ENCODE measurements at places on chromosomes 12 and 14.

DNA sequence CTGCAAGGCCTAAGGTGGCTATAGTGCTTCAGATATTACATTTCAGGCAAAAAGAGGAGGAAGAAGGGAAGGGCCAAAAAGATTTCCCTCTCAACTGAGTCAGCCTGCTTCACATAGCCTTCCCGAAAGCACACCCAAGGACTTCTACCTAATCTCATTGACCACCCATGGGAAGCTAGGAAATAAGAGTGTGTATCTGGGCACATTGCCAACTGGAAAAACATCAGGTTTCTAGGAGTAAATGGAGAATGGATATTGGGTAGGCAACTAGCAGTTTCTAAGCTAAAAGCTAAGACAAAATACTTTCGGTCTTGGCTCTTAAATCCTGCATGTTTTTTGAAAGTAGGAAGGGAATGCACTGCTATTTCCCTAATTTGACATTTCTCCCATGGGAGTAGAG lies 221.7 kb upstream of the GRIP1 start:
- no peak for DNase-seq

GRCh38 chr12:109446869-109447268 lies 30.2 kb downstream of the KCTD10 start:
- DNase-seq, result no peak

DNA sequence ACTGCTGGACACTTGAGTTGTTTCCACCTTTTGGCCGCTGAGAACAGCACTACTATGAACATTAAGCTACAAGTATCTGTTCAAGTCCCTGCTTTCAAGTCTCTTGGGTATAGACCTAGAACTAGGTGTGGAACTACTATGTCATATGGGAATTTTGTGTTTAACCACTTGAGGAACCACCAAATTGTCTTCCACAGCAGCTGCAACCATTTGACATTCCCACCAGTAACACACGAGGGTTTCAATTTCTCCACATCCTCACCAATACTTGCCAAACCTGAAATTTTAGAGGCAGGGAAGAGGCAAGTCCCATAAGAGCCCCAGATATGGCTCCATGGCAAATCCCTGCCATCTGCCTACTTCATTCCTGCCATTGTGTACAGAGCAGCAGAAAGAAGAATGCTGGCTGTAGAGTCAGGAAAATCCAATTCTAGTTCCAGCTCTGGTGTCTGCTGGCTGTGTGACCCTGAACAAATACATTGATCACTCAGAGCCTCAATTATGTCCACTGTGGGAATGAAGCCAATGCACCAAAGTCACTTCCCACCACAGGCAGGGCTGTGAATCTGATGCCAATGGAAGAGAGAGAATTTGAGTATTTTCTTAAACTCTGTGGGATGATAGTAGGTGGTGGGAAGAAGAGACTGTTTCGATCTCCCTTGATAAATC lies 17.8 kb downstream of the PITPNM2 start:
- DNase-seq, result no peak

DNA sequence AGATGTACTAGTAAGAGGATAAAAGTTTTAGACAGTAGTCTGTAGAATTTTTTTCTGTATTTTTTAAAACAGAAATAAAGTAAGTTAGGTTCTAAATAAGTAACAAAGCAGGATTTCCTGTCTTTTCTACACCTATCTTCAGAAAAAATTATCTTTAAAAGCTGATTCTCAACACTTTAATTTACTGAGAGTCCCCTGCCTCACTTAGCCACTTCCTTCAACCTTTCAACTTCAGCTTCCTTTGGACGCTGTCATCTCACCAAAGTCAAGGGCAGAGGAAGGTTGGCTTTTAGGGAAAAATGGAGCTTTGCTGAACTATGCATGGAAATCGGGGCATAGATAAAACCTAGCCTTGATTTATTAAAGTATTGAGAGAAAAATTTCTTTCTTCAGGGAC lies 44.9 kb upstream of the CERS5 start:
- no peak for DNase-seq

DNA sequence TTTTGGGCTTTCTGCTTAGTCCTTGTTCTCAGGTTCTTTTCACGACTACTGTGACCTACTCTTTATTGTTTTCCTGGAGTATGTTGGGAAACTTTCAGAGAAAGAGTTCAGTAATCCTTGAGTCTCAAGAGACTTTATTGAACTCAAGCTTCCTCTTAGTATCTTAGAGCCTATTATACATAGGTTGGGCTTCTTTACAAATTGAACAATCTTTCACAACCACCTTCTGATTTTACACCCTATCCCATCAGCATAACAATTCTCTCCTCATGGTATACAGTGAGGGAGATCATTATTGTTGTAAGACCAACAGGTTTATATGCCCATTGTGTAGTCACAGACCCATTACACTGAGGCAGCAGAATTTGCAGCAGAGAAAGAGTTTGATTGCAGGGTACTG lies 193.2 kb upstream of the IGF1 start:
- no peak for DNase-seq

DNA sequence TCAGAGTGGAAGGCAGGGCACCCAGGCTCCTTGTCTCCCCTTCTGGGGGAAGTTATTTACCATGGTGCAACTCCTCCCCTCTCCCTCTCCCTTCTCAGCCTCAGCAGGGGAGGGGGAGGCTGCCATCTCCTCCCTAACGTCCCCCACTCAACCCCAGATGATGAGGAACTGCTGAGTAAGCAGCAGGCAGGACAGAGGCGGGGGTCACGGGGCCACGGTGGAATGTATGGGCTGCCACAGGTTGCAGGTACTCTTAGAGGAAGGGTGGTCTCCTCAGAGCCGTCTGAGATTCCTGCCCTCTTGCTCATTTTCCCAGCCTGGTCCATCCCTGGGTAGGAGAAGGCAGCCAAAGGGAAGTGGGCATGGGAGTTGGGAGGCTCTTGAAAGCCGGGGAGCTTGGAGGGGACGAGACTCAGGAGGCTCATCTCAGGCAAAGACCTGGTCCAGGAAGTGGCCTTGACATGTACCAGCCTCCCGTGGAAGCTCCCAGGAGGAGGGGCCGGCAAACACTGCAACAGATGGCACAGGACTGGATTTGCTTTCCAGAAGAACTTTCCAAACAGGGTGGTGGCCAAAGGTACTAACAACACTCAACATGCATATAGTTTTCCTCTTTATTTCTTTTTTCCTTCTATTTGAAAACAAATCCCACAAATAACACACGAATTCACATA lies 19.0 kb downstream of the RIN3 start:
- DNase-seq, result no peak

GRCh38 chr12:96197503-96198272 lies 3.5 kb downstream of the ELK3 start:
- no peak for DNase-seq

DNA sequence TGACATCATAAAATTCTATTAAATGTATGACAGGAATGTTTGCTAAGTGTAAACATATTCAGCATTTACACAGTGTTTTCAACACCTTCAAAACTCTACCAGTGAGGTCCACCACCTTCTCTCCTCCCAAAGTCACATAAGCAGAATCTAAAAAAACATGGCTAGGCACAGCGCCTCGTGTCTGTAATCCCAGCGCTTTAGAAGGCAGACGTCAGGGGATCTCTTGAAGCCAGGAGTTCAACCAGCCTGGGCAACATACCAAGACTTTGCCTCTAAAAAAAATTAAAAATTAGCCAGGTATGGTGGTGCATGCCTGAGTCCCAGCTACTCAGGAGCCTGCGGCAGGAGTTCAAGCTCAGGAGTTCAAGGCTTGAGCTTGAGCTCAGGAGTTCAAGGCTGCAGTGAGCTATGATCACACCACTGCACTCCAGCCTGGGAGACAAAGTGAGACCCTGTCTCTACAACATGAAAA lies 30.0 kb downstream of the NUMB start:
- DNase-seq, result no peak

DNA sequence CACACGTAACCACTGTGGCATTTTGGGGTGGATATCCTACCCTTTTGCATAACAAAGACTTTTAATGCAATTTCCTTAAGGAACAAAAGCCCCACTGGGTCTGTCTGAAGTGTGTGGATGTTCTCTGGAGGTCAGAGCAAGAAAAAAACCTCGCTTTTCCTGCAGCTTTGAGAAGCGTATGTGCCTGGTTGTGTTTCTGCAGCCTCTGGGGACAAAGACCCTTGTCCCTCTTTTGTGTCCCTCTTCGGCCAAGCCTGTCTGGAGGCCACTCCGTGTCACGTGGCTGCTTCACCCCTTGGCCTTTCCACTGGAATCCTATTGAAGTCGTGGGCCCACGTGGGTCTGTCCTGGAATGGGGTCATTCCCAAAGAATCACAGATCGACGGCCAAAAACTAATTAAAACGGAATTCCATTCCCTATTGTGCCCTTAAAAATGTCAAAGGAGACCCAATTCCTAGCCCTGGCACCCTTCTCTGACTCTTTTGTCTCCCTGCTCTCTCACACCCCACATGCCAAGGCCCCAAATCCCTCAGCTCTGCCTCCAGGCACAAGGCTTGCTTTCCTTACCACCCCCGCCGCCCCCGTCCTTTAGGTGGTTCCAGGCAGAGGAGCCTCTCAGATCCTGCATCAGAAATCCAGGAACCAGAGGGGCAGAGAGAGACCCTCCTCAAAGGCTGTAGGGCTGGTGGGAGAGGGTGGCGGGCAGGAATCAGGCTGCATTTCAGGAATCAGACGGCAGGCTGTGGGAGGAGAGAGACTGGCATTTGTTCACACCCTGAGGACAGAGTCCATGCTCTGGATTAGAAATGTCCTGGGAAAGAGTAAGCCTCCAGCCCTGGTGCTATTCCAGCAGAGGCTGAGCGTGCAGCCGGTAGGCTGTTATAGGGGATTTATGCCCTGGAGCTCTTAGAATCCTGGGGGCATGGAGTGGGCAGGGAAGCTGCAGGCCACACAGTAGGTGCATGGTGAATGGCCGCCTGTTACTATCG lies 12.6 kb upstream of the CYP46A1 start:
- DNase-seq, result no peak

DNA sequence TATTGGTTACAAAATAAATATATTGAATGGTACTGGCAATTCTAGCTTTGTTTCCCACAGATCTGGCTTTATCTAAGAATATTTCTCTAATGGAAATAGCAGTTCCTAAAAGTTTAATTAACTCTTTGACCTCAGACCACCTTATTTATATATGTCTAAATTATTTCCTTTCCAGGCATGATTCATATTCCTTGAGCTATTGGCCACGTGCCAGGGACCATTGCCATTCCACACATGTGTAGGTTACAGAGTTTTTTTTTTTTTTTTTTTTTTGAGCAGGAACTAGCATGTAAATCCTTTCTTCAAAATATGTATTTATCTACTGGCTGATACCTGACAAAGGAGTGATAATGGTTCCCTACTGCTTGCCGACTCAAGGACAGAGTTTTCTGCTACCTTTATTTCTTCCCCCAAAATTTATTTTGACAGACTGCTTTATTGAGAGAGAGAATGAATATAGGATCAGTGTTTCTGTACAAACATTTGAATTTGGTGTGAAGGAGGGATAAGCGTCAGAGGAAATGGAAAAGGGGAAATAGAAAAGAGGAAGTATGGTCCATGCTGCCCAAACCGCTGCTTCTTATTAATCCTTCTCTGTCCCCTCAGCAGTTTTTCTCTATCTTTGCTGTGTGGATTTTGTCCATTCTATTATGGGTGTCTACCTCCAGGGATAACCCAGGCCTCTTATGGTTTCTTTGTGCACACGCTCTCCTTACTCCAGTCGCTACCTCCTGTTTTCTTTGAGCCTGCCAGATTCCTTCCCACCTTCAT lies 36.4 kb downstream of the PDE3A start:
- no peak for DNase-seq

DNA sequence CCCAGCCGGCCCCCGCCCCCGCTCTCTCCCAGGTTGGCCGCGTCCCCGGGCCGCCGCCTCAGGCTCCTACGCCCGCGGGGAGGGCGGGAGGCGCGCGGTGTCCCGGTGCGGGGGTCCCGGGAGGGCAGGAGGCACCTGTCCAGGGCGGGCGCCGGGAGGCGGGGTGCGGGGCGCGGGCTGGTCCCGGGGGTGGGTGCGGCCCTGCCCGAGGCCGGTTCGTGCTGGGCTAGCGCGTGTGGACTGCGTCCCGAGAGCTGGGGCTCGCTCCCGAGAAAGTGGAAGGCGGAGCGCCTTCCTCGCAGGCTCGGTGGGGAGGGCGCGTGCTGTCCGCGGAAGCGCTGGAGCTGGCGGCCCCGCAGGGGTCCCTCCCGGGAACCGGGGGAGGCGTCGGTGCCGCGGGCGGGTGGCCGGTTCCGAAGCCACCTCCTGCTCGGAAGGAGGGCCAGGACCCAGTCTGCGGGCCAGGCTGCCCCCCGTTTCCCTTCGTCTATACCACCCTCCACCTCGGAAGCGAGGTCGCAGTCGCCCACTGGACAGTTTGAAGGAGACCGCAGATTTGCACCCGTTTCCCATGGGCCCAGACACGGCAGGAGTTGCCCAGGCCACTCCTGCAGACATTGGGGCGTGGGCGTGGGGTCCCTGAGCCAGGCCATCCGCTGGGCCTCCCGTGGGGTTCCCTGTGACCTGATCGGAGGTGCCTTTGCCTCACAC lies 636 bp downstream of the ZFYVE21 start:
- DNase-seq, result no peak

- no peak for DNase-seq
Observed at GRCh38 chr14:65303190-65303898, 109.2 kb upstream of the FUT8 start.

DNA sequence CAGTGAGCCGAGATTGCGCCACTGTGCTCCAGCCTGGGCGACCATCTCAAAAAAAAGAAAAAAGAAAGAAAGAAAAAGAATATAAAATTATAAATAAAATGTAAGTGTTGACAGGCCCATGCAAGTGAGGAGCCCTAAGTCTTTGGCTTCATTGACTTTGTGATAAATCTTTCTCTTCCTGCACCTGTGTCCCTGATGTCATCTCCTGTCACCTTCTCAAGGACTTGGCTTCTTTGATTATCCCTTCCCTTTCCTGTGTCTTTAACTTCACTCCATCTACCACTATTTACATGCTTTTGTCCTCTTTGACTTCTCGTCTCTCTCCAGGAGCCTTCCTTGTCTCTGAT lies 33.6 kb upstream of the WNK1 start:
- DNase-seq, result no peak

DNA sequence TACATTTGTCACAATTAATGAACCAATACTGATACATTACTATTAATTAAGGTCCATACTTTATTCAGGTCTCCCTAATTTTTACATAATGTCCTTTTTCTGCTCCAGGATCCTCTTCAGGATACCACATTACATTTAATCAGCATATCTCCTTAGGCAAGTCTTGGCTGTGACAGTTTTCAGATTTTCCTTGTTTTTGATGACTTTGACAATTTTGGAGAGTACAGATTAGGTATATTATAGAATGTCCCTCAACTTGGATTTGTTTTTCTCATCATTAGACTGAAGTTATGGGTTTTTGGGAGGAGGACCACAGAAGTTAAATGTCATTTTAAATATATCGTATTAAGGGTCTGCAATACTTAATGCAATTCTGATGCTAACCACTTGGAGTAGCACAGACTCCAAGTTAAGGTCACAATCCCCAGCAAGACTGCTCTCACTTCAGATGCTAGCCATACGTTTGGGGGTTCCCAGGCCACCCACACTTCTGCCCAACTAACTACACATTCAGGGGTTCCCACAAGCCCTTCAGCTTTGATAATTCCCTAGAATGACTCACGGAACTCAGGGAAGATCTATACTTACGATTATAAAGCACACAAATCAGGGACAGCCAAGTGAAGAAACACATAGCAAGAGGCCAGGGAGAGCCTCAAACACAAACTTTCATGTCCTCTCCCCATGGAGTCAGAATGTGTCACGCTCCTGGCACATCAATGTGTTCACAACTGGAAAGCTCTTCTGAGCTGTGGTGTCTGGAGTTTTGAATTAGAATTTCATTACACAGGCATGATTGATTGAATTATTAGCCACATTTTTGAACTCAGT lies 17.0 kb upstream of the NUBPL start:
- no peak for DNase-seq

Data from stimulated activated CD8-positive, alpha-beta memory T cell treated with anti-CD3 and anti-CD28 coated beads, Interleukin-4, amount 100 ng/mL, for 48 hours (primary cell).